ENCODE measurements at places on chromosomes 7 and 10.

DNA sequence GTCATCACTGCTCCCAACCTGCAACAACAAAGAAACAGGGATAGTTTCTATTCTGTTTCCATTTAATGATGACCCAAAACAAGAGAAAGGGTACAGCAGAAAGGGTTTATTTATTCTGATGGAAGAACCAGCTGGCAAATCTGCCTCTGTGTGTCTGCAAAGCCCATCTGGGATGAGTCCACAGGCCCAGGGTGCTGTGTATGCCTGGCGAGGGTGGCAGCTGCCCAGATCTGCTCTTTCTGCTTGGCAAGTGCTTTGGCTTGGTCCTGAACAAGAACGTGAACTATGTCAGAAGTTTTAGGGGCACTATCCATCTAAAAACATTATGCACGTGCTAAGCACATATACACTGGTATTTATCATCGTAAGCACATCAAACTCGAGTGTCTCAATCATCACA is 333.8 kb downstream of the CXCL12 start:
- no peak for DNase-seq

GRCh38 chr7:23232966-23233365 is 13.6 kb upstream of the GPNMB start:
- no peak for DNase-seq

- no peak for DNase-seq
These were observed 47.9 kb upstream of the MYL10 start for GRCh38 chr7:101676956-101677355.

DNA sequence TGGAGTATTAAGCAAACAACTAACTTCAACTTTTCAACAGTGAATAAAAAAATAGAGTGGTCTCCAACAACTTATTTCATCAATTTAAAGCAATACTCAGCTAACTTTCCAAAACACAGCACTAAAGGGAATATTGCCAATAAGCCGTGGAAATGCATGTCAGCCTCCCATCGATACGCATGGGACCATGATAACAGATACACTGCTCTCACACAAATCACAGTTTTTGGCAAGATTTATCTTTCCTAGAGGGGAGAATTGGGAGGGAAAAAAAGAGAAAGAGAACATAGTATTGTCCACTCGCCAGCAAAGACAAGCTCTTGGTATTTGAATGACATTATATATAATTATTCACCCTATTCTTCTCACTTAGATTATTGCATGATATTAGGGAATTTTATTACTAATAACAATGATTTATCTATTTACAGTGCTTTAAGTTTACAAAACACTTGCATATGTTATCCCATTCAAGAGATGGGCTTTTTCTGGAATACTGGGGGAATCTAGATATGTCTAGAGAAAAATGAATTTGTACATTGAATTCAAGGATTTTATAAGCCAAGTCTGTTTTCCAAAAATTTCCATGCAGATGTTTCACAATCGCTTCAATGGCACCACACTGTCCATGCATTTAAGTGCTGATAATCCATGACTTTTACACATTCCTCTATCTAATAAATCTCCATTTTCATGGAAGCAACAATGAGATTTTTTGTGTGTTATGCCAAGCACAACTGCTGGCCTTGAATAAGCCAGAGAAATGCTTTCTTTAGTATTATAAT is 194.0 kb upstream of the MGMT start:
- no peak for DNase-seq

- no peak for DNase-seq
These were observed 6.9 kb downstream of the FAM241B start for GRCh38 chr10:69636626-69637605.

- no peak for DNase-seq
These were observed 60.2 kb downstream of the MAD1L1 start for GRCh38 chr7:2172311-2173188.

GRCh38 chr10:95573964-95574604 is 12.9 kb upstream of the SORBS1 start:
- DNase-seq: no peak

- DNase-seq: no peak
These were observed 51.4 kb downstream of the CAMK2B start for GRCh38 chr7:44273681-44274622.

- DNase-seq: no peak
These were observed 892 bp downstream of the CRHR2 start for GRCh38 chr7:30681331-30681797.

- no peak for DNase-seq
These were observed 29.8 kb downstream of the SYPL1 start for GRCh38 chr7:106082087-106082854.

- no peak for DNase-seq
These were observed 6.7 kb downstream of the PNLIPRP2 start for GRCh38 chr10:116627386-116627933.

GRCh38 chr7:106448992-106449859 is 164.4 kb upstream of the NAMPT start:
- no peak for DNase-seq

DNA sequence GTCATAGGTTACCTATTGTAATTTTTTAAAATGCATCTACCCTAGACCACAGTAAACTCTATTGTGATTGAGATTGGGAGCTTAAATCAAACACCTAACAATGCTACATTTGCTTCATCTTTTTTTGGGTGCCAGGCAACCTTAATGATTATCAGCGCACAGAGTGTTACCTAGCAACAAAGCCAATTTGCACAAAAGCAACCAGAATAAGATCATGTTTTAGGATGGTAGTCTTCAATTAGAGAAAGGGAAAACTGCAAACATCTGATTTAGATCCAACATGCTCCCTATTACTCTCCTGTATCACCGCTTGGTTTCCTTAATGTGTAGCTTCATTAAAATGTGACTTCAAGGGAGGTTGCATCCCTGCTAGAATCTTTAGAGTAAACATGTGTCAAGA is 226.9 kb downstream of the ABCA13 start:
- DNase-seq: no peak

GRCh38 chr7:144672869-144673268 is 163.0 kb downstream of the TPK1 start:
- DNase-seq: no peak

DNA sequence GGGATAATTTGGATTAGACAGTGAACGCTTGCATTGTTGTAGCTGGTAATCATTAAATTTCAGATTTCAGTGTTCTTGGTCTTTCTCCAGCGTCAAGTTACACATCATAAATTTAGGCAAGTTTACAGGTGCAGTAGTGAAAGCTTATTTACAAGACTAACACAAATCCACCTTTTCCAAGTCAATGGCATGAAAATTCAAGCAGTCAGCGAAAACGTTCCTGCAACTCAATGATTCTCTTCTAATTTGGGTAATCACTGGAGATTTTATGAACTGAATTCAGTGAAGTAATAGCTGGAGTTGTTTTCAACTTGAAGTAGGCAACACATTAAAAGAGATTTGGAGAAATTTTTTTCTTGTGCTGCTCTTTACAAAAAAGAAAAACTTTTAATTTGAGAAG is 17.9 kb downstream of the BCAP29 start:
- no peak for DNase-seq

GRCh38 chr10:91642831-91643692 is 10.2 kb upstream of the PPP1R3C start:
- no peak for DNase-seq

- DNase-seq: no peak
These were observed 62.9 kb downstream of the FBXL13 start for GRCh38 chr7:103011650-103012049.

- DNase-seq: no peak
These were observed 173.9 kb upstream of the STK17A start for GRCh38 chr7:43408981-43409380.

- no peak for DNase-seq
These were observed 62.3 kb downstream of the TFPI2 start for GRCh38 chr7:93828260-93828659.

DNA sequence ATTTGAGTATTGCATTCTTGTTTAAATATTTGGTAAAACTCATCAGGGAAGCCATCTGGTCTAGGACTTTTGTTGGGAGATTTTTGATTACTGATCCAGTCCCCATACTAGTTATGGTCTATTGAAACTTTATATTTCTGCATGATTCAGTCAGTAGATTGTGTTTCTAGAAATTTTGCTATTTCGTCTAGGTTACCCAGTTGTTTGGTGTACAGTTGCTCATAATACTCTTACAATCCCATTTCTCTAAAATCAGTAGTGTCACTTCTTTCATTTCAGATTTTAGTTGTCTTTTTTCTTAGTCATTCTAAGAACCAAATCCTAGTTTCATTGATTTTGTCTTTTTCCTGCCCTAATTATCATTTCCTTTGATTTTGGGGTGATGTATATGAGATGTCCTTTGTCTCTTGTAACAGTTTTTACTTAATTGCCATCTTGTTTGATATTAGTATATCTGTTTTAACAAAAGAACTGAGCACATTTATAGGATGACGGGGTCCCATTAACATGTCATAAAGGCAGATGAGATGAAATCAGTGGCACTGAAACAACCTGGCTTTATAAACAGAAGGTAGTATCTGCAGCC is 7.9 kb downstream of the MALSU1 start:
- no peak for DNase-seq

DNA sequence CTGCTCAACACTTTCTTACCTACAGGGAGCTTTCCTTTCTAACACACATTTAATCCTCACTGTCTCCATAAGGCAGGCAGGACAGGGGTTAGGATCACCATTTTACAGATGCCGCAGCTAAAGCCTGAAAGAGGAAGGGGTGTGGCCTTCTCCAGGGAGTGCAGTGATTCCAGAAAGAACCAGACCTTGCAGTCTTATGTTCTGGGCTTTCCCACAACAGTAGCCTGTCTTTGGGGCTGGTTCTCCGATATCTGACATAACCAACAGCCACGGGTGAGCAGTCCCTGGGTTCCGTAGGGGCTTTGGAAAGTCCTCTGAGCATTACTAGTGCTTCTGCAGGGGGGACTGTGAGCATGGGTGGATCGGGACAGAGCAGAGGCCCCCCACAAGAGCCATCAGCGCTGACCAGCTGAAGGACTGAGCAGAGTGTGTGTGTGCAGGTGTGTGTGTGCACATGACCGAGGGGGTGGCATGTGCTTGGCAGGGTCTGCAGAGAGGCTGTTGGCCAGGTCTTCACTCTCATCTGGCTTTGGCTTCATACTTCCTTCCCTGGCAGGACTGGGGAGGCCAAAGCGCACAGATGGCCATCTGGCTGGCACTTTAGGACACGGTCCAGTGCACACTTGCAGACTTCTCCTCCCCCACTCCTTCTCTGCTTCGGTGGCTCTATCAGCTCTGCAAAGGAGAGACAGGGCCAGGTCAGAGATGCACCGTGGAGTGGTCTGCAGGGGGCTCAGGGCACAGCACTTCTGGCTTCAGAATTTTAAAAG is 400.3 kb downstream of the RPS24 start:
- no peak for DNase-seq

DNA sequence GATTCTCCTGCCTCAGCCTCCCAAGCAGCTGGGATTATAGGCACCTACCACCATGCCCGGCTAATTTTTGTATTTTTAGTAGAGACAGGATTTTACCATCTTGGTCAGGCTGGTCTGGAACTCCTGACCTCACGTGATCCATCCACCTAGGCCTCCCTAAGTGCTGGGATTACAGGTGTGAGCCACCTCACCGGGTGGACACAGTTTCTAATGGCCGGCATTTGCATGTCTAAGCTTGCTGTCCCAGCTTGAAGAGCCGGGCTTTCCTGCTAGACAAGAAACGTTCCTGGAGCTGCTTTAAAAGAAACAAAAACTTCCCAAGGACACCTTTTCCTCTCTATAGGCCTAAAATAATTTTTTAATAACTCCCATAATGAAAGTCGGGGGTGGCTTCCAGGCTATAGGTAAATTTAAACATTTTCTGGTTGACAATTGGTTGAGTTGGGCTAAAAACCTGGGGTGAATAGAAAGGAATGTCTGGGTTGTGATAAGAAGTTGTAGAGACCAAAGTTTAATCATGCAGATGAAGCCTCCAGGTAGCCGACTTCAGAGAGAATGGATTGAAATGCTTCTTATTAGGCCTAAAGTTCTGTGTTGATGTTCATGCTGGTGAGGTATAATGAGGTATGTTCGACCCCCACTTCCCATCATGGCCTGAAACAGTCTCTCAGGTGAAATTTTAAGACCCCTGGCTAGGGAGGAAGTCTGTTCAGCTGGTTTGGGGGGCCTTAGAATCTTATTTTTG is 8.8 kb downstream of the ACADSB start:
- DNase-seq: no peak

DNA sequence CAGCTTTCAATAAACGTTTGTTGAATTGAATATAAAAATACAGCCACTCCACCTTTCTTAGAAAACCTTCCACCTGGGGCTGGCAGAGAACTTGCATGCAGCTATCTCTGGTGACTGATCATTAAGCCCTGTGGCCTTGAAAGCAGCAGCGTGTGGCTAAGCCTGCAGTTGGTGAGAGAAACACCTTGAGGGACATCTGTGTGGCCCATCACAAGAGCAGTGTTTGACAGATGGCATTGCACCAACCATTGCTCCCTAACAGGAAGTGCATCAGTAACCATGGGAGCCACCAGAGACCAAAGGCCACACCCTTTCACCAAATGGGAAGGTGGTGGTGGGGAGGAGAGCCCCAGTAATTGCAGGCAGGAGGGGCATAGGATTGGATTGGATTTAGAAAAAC is 22.4 kb downstream of the RHOBTB1 start:
- DNase-seq: no peak

DNA sequence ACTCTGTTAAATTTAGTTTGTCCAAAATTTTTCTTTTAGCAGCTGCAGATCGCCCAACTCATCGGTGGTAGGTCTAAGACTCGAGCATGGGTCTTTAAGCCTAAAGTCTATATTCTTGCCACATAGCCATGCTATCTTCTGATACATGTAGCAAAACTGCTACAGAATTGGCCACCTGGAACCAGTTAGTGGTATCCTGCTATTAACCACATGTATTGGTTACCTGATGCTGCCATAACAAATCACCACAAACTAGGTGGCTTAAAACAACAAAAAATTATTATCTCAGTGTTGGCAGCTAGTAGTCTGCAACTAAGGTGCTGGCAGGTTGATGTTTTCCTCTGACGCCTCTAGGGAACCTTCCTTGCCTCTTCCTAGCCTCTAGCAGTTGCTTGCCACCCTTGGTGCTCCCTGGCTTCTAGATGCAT is 96.7 kb upstream of the PIK3CG start:
- DNase-seq: no peak

- DNase-seq: no peak
These were observed 29.7 kb downstream of the STOX1 start for GRCh38 chr10:68857005-68857404.

DNA sequence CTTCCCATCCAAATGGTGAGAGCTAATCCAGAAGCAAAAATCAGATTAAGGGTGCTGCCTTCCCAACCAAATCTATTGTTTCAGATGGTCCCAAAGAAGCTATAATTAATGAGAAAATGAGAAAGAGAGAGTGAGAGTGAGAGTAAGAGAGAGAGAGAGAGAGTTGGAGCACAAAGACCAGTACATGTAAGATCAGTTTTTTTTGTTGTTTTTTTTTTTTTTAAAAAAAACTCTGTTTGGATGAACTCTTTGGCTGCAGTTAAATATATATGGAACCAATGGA is 305.6 kb downstream of the PTEN start:
- no peak for DNase-seq
